ENCODE measurements at places on chromosomes 16 and 17.

DNA sequence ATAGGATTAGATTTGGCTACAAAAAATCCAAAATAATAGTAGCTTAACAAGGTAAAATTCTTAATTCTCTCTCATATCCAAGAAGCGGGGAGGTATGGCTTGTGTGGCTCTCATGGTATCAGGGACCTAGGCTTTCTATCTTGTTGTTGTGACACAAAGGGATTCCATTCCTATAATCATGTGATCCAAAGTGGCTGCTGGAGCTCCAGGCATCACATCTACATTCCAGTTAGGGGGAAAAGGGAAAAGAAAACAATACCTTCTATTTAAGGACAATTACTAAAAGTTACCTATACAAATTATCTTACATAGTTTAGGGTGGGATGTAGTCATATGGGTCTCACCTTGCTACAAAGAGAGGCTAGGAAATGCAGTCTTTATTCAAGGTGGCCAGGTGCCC is 47.6 kb upstream of the CACNG4 start:
- no peaks in the 10 kb centered on the region for H3K36me3 ChIP-seq
- no peak for DNase-seq
- H3K4me3 ChIP-seq, result no peak overlapping the region
- H3K27ac ChIP-seq, result no peak overlapping the region
- no peaks in the 10 kb centered on the region for H3K27me3 ChIP-seq

GRCh38 chr17:55124730-55125360 is 139.9 kb upstream of the HLF start:
- peak; percentile 57 for DNase-seq

DNA sequence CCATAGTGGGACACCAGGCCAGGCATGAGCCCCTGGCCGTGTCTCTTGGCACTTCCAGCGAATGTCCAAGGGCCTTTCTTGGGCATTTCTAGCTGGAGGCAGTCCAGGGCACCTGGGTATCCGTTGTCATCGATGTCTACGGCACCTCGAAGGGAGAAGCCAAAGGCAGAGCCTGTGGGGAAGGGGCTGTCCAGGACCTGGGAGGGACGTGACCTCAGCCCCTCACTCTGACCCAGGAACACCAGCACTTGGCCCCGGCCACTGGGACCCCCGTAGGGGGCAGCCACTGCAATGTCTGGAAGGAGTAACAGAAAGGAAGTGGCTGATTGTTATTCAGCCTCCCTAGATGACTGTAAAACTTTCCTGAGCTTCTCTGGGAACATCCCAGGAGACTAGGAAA is 8.7 kb downstream of the ITGA2B start:
- DNase-seq, result no peak
- H3K27me3 ChIP-seq, result peaks cover 30% of the 10 kb centered on the region
- H3K4me1 ChIP-seq, result peaks cover 12% of the 10 kb centered on the region
- H3K36me3 ChIP-seq, result no peaks in the 10 kb centered on the region
- H3K27ac ChIP-seq, result no peak overlapping the region

- H3K27ac ChIP-seq, result peak overlapping the region; percentile 47
- peaks cover 5% of the 10 kb centered on the region for H3K4me1 ChIP-seq
- no peaks in the 10 kb centered on the region for H3K36me3 ChIP-seq
- no peak overlapping the region for H3K4me3 ChIP-seq
- H3K27me3 ChIP-seq, result no peaks in the 10 kb centered on the region
- peak; percentile 41 for DNase-seq
Observed at GRCh38 chr16:19804538-19805323, 79.9 kb downstream of the GPRC5B start.

DNA sequence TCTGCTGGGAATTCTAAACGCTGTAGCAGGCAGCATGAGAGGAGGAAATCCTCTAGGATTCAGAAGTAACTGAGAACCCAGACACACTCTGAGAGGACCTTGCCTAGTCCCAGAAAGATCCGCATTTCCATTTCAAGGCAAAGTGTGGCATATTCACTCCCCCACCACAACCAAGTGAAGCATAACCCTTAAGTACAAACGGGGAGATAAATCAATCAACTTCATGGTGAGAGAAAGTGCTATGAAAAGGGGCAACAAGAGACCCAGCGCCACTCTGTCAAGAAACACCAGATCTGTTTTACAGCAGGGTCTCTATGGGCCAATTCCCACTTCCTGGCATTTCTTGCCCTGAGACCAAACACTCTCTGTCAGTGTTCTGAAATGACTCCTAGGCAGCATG is 68.3 kb downstream of the SMG6 start:
- H3K27me3 ChIP-seq, result no peaks in the 10 kb centered on the region
- H3K36me3 ChIP-seq, result no peaks in the 10 kb centered on the region
- peaks cover 27% of the 10 kb centered on the region for H3K4me1 ChIP-seq
- H3K27ac ChIP-seq, result peak overlapping the region; percentile 32
- H3K4me3 ChIP-seq, result no peak overlapping the region

- H3K36me3 ChIP-seq, result no peaks in the 10 kb centered on the region
- no peaks in the 10 kb centered on the region for H3K4me1 ChIP-seq
- H3K4me3 ChIP-seq, result no peak overlapping the region
- no peaks in the 10 kb centered on the region for H3K27me3 ChIP-seq
- DNase-seq, result no peak
Observed at GRCh38 chr16:24235806-24236205, 20.3 kb upstream of the CACNG3 start.

GRCh38 chr17:36602030-36602748 is 806 bp downstream of the MRM1 start:
- H3K27me3 ChIP-seq, result no peaks in the 10 kb centered on the region
- peak overlapping the region; percentile 61 for H3K4me3 ChIP-seq
- peaks cover 56% of the 10 kb centered on the region for H3K4me1 ChIP-seq
- peak overlapping the region; percentile 90 for H3K27ac ChIP-seq
- peak; percentile 32 for DNase-seq

GRCh38 chr17:46053911-46054534 is 55.0 kb downstream of the STH start:
- no peak for DNase-seq
- H3K27me3 ChIP-seq, result no peaks in the 10 kb centered on the region
- no peak overlapping the region for H3K4me3 ChIP-seq
- peaks cover 10% of the 10 kb centered on the region for H3K4me1 ChIP-seq
- no peak overlapping the region for H3K27ac ChIP-seq
- peaks cover 13% of the 10 kb centered on the region for H3K36me3 ChIP-seq

DNA sequence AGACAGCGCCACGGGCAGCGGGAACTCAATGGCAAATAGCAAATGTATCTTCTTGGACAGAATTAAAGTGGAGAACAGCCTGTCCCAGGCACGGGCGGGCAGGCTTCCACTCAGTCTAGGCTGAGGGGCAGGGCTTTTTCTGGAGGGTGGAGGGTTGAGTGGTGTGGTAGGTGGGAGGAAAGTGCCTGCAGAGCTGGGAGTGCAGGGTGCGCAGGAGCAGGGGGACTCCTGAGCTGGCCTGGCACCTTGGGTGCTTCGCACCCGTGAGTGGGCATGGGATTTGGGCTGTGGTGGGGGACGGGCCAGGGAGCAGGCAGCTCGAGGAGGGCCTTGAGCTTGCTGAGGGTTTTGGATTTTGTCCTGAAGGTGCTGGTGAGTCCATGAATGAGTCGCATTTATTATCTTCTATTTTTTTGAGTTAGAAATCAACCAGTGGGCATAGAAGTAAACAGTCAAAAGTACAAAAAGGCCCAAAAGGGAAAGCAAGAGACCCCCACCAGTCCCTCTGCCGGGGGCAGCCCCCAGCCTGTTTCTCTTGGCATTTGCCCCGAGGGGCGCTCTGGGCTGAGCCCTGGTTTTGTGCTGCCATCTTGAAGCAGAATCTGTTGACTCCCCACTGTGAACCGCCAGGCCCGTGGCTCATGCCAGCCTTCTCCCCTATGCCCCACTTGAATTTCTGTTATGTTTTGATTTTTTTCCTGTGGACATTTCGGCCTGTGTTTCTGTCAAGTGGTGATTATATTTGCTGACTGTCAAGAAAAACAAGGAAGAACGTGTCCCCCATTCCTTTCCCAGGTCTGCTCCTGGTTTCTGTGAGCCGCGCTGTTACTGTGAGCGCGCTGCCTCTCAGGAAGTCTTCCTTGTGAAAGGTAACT is 8.2 kb downstream of the ADORA2B start:
- no peak overlapping the region for H3K4me3 ChIP-seq
- H3K27me3 ChIP-seq, result no peaks in the 10 kb centered on the region
- H3K4me1 ChIP-seq, result peaks cover 8% of the 10 kb centered on the region
- no peak overlapping the region for H3K27ac ChIP-seq
- no peaks in the 10 kb centered on the region for H3K36me3 ChIP-seq

DNA sequence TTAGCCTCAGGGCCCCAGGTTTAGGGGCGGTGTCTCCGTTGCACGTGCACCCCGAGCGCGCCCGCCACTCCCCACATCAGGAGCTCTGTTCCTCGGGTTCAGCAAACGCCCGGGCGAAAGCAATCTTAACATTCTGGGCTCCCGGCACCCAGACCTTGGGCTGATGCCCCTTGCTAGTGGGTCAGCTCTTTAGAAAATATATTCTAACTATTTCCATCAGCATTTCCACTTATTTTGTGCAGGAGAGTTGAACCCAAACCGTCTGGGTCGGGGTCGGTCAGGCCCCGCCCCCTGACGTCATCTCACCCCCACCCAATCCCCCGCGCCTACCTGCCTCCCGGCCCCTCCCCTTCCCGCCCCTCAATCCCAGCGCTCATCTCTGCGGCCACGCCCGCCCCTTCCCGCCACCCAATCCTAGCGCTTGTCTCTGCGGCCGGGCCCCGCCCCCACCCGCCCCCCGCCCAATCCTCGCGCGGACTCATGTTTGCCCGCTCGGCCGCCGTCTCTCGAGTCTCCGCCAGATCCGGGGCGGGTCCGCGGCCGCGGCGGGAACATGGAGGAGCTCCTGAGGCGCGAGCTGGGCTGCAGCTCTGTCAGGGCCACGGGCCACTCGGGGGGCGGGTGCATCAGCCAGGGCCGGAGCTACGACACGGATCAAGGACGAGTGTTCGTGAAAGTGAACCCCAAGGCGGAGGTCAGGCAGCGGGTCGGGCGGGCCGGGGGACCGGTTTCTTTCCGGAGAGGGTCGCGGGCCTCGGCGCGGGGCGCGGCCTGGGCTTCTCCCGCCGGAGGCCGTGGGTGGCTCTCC is at the start of gene FN3KRP:
Gene FN3KRP (plus strand): TSS at position 504 of the 808 bp plus-strand sequence. CDS start 50 bp downstream, at position 554.
- H3K27ac ChIP-seq, result peak within 1 kb of the TSS; percentile 88
- peak; percentile 97 for DNase-seq
- peaks cover 9% of the 10 kb centered on the region for H3K4me1 ChIP-seq
- H3K4me3 ChIP-seq, result peak within 1 kb of the TSS; percentile 77
- H3K27me3 ChIP-seq, result no peaks in the 10 kb centered on the region

DNA sequence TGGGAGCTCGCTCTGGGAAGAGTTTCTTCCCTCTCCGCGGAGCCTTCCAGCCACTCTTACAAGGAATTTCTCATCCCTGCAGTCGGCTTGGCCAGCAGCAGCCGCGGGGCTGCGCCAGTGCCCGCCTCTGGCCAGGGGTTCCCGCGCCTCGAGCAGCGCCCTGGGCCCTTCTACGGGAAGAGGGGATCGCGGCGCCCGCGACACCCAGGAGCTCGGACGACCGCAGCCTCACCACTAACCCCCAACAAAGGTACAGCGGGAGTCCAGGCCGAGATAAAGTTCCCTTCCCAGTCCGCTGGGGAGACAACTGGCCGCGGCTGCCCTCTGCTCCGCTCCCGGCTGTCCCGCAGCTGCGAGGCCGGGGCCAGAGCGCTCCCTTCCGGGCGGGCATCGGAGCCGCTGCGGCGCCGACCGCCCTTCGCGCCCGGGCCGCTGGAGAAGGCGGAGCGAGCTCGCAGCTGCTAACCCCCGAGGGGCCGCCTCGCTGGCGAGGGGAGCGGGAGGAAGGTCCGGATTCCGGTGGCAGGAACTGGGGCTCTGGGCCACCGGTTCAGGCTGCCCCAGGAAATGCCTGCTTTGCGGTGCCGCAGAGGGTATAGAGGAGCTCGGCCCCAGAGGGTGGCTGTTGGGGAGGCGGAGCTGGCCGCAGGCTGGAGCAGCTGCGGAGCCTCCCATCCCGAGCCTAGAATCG is 3.6 kb upstream of the HS3ST3B1 start:
- H3K4me1 ChIP-seq, result peaks cover 36% of the 10 kb centered on the region
- H3K4me3 ChIP-seq, result peak overlapping the region; percentile 38
- no peaks in the 10 kb centered on the region for H3K36me3 ChIP-seq

- DNase-seq, result no peak
- H3K27ac ChIP-seq, result no peak overlapping the region
- H3K4me1 ChIP-seq, result peaks cover 11% of the 10 kb centered on the region
- no peak overlapping the region for H3K4me3 ChIP-seq
Observed at GRCh38 chr16:82638095-82638798, 11.5 kb downstream of the CDH13 start.

Data from transverse colon (tissue), 4 donors.